Hematopoietic multipotent progenitor cell (in vitro differentiated cells): ENCODE measurements at places on chromosomes 11 and 22.

DNA sequence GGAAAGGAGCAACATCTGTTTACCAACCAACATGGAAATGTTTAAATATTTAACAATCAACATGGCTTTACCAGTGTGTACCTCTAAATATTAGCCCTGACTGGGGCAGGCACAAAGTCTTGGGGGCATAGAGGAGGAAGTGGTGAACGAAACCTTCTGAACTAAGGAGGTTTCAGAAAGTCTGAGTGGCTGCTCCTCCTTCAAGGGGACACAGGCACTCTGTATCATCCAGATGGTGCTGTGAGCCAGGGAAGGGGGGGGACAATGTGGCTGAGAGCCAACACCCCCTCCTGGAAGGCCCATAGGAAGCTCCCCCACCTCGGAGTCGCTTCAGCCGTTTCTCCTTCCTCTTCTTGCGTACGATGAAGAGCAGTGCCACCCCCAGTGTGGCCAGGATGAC lies 107.7 kb downstream of the CEP164 start:
- peak; percentile 52 for DNase-seq

- no peak for DNase-seq
Measured at GRCh38 chr11:13152264-13152663, 125.3 kb upstream of the BMAL1 start.

- DNase-seq, result no peak
Measured at GRCh38 chr11:22065472-22065871, 127.4 kb upstream of the ANO5 start.

GRCh38 chr11:45599161-45599943 lies 66.1 kb downstream of the CHST1 start:
- no peak for DNase-seq

GRCh38 chr11:66762088-66762487 lies 33.1 kb upstream of the SPTBN2 start:
- no peak for DNase-seq

DNA sequence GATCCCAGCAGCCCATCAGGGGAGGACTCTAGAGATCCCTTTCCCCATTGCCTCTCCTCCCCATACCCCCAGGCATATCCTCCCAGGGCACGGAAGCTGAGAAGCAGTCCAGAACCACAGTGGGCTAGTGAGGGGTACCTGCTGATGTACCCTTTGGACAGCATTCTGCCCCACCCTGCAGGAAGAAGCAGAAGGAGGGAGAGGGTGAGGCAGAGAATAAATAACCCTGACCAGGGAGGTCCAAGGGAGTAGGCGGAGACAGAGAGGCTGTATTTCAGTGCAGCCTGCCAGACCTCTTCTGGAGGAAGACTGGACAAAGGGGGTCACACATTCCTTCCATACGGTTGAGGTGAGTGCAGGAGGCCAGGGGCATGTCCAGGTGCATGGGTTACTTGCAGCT lies at the start of gene OR51E1:
TSS of gene OR51E1 (plus strand) at position 301 of the 400 bp plus-strand sequence. CDS start 8,545 bp downstream, outside the sequence.
- no peak for DNase-seq

- no peak for DNase-seq
Measured at GRCh38 chr22:20423906-20424551, 13.6 kb downstream of the SCARF2 start.

- DNase-seq, result peak; percentile 41
Measured at GRCh38 chr11:124717786-124718651, 21.7 kb upstream of the NRGN start.

- peak; percentile 98 for DNase-seq
Measured at GRCh38 chr22:50507991-50508884, at the start of gene NCAPH2. TSS of gene NCAPH2 (plus strand) at chr22:50508224. CDS start at chr22:50508338, 114 bp downstream.

DNA sequence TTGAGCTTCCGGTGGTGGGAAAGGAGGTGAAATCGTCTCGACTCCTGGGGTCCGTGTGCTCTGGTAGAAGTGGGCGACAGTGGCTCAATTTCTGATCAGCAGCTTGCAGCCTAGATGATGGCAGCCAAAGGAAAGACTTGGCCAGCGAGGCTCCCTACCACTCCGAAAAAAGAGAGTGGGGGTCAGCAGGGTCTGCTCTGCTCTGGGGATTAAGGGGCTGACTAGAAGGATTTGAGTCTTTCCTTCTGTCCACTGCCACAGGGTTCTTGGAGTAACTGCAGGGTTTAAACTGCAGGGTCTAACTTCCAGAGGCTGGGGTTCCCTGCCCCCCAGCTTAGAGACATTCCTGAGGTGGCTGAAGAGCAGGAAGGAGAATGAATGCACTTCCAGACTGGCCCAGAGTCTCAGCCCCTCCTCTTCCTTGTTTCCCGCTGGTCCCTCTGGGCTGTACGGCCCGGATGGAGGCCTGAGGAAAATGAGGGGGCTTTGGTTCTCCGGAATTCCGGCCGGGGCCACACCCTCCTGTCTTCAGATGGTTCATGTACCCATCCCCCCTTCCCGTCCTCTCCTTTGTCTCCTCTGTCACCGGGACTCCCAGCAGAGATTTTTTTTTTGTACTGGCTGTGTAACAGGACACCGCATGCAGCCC lies 907 bp downstream of the SERPINH1 start:
- no peak for DNase-seq

GRCh38 chr11:112310419-112310818 lies 49.8 kb upstream of the PLET1 start:
- DNase-seq, result no peak

GRCh38 chr11:70720281-70720680 lies 322.0 kb downstream of the CTTN start:
- no peak for DNase-seq

DNA sequence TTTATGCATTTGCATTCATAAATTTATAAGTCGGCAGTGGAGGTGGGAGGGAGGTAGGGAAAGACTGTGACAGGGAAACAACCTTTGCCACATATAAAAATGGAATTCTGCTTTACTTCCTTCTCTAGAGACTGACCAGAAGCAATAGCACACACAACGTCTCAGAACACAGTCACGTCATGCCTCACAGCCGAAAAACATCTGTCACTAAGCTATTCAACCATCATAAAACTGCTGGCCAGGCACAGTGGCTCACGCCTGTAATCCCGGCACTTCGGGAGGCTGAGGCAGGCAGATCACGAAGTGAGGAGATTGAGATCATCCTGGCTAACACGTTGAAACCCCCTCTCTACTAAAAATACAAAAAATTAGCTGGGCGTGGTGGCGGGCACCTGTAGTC lies 101.0 kb upstream of the CHRM4 start:
- DNase-seq, result no peak

- no peak for DNase-seq
Measured at GRCh38 chr11:133635244-133635739, 103.0 kb upstream of the OPCML start.

DNA sequence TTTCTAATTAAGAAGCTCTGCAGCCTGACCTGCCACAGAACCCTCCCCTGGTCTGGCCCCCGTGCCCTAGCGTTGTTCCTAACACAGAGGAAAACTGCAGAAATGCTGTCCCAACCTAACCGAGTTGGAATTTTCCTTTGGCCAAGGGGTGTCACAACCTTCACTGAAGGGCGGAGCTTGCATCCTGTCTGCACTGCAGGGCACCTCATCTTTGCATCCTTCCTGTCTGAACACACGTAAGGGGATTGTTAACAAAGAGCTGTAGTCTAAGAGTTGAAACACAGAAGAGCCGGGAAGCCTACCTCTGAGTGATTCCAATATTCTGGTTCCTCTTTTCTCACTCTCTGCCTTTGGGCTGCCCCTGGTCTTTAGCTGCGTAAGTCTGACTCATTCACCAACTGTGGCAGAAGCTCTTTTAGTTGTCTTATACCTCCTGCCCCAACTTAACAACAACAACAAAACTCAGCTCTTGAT lies 1.6 kb downstream of the DIXDC1 start:
- peak; percentile 78 for DNase-seq

- no peak for DNase-seq
Measured at GRCh38 chr11:73415854-73416615, 39.8 kb downstream of the RELT start.

DNA sequence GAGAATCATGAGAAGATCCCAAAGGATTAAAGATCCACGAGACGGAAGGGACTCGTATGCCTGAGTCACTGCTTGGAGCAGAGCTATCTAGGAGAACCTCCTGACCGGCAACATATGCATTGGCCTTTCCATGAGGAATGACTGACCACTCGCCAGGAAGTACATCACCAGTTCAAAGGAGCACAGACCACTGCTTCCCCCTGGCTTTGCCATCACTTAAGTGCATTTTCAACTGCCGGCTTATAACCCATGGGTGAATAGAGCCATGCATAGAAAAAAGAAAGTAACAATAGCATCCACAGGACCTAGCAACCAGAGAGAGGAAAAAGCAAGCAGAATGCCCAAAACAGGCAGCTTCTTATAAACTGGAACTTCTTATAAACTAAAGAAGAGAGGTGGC lies 98.3 kb upstream of the ZC3H12C start:
- DNase-seq, result no peak

- no peak for DNase-seq
Measured at GRCh38 chr22:38774496-38775166, 18.8 kb upstream of the SUN2 start.

- no peak for DNase-seq
Measured at GRCh38 chr22:35375526-35375925, 5.4 kb upstream of the HMOX1 start.

DNA sequence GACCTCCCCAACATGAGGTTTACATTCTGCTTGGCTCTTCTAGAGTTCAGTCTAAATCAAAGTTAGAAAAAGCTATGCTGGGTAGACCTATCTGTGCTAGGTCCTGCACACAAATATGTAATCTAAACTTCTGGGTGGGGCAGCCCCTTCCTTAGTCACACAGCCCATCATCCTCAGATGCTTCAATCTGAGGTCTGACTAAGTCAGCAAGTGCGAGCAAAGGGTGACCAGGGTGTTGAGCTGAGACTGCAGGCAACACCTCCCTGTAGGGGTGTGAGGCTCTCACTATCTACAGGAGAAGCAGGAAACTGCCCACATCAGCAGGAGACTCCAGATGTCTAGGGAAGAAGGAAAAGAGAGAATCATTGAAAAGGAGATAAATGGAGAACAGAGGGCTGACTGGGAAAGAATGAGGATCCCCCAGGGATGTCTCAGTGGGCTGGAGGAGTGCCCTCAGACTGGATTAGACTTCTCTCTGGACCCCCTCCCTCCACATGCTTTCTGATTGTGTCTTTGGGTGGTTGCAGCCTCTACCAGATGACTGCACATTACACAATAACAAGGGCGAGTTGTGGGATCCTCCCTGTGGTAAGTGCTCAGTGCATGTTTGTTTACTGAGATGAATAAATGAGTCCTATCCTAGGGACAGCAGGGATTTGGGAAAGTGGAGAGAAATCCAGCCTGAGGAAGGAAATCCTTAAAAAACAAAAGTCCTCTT lies 266.2 kb upstream of the PLET1 start:
- DNase-seq, result no peak

- peak; percentile 44 for DNase-seq
Measured at GRCh38 chr11:60345489-60345888, 18.4 kb downstream of the MS4A6E start.

GRCh38 chr11:128757886-128758612 lies 64.2 kb downstream of the FLI1 start:
- DNase-seq, result no peak

GRCh38 chr11:19220903-19221724 lies 19.3 kb upstream of the CSRP3 start:
- no peak for DNase-seq

GRCh38 chr22:41940832-41941765 lies 5.9 kb downstream of the CENPM start:
- DNase-seq, result peak; percentile 72

DNA sequence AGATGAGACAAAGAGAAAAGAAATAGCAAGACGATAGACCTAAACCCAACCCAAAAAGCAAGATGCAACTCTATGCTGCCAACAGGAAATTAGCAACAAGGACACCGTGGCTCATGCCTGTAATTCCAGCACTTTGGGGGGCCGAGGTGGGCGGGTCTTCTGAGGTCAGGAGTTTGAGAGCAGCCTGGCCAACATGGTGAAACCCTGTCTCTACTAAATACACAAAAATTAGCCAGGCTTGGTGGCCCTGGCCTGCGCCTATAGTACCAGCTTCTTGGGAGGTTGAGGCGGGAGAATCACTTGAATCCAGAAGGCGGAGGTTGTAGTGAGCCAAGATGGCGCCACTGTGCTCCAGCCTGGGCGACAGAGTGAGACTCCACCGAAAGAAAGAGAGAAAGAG lies 24.3 kb upstream of the IL10RA start:
- DNase-seq, result no peak

DNA sequence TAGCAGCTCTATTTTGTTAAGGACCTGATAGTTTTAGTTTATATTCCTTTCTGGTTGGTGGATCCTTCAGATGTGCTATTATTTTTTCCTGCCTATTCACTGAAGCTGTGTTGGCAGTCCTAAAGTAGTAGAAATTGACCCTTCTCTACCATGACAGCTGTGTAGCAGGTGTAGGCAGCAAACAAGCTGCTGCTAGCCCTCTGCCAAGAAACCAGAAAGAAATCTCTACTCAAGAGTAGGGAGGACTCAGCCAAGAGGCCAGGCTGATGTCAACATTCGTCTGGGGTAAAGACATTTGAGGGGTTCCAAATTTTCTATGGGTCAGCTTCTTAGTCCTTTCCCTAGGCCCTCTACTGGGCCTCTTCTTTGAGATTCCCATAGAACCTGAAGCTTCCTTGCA lies 51.2 kb downstream of the CSTF3 start:
- DNase-seq, result no peak

GRCh38 chr22:21921184-21921721 lies 31.4 kb downstream of the PPM1F start:
- no peak for DNase-seq

DNA sequence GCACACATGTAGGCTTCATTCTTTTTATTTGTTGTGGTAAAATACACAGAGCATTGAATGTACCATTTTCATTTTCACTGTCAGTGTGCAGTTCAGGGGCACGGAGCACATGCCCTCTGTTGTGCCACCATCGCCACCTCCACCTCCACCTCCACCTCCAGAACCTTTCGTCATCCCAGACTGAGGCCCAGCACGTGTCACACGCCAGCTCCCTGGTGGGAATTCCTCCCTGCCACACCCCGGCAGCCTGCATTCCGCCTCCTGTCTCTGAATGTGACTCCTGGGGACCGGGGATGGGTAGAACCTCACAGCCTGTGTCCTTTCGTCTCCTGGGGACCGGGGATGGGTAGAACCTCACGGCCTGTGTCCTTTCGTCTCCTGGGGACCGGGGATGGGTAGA lies 10.9 kb downstream of the GRAMD4 start:
- DNase-seq, result no peak

DNA sequence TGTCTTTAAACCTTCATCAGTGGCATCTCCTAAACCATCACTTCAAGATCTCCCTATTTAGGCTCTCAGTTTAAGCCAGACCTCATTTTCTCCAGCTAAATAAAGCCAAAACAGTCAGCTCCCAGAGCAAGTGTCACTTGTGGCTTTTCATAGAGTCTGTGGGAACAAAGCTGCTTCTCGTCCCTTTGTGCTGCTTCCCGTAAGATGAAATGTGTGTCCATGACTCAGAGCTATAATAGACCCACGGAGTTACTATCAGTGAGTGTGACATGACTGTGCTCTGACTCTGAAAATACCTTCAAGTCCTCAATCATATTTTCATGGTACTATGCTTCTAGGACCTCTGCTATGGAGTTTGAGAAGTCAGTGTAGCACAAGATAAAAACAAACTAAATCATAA lies 57.3 kb upstream of the SLN start:
- DNase-seq, result no peak

- no peak for DNase-seq
Measured at GRCh38 chr11:11171285-11171684, 181.8 kb downstream of the CSNK2A3 start.

- no peak for DNase-seq
Measured at GRCh38 chr22:30397656-30398635, 1.1 kb downstream of the SEC14L2 start.
